Stimulated activated CD4-positive, alpha-beta T cell treated with anti-CD3 and anti-CD28 coated beads, Interleukin-15, amount 100 ng/mL, for 48 hours (primary cell): ENCODE measurements at places on chromosomes 3 and 15.

DNA sequence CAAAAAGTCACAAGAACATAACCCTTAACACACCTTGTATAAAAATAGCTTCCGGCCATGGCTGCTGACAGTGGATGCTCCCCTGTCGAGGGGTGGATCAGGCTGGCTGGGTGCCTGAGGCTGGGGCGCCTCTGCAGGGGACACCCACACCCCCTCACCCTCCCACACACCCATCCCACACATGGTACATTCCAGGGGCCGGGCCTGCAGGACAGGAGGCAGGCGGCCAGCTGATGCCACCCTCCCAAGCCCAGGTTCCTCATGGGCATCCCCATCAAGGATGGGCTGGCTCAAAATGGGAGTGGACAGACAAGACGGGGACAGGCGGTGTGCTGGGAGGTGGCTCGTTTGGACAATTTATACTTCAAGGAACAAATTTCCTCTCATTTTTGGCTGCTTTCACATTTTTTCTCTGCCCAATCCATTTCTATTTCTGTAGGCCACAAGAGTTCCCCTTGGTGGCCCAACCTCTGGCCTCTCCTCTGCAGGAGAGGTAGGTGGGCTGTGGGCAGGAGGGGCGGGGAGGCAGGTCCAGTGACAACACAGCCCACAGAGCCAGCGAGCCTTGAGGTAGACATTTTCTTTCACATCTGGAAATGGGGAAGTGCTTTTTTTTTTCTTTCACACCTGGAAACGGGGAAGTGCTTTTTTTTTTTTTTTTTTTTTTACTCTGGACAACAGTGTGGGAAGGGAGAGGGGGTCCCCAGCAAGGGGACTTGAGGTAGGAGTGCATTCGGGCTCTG, 23.3 kb downstream of the RNU5B-1 start:
- no peak for DNase-seq

- DNase-seq: no peak
These were observed 10.9 kb upstream of the FOXB1 start for GRCh38 chr15:59993041-59993750.

DNA sequence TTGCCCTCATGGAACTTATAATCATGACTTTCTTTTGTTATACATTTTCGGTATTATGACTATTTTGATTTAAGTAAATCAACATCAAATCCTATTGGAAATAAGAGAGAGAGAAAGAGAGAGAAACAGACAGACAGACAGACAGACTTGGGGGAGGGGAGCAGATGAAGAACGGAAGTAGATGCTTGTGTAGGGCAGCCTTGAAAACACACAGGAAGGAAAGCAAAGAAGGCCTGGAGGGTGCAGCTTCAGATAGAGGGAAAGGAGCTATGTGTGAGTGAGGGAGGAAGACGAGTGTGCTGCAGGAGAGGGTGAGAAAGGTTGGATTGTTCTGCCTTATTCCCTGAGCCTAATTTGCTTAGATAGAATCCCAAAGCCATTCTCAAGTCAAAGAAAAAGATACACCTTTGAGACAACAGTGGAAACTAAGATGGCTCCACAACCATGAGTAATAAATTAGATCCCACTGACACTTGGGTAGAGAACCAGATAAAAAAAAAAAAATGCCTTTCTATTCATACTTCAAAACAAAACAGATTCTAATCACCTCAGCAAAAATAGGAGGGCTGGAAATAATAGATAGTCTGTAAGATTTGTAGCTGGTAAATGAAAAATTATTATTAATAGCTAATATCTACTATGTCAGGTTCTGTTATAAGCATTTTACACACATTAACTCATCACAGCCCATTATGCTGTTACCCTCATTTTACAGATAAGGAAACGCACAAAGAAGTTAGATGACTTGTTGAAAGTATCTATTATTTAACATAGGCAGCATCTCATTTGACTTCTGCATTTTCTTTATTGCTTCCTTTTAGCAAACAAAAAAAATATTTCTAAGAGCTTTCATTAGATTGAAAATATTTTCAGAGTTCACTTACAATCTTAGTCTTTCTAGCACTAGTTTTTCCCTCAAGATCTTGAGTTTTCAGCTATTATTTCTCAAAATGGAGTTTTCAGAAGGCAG, 214.1 kb downstream of the TNIK start:
- DNase-seq: no peak

DNA sequence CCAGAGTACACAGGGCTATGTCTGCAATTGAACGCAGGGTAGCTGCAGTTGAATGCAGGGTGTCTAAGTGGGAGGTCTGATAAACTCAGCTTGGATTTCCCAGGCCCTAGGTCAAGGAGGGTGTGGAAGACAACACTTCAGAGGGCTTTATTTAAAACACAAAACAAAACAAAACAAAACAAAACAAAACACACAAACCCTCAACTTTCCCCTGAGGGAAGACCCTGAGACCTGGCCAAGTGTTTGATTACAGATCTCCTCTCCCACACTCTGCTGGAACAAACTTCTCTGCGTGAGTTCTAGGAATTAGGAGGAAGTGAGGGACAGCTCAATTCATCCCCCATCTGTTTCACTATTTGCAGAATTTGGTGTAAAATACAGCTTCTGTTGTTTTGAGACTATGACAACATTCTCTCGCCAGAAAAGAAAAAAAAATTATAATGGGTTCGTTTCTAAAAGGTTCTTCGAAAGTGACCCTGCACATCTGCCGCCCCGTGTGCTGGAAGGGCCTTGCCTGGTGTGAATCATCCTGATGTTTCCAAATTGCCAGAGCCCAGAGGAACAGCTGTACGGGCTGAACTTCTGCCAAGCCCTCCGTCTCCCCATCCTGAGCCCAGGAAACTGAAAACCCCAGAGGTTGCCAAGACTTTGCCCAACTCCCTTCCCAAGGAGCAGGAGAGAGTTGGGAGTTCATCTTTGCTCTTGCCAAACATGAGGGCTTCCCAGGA, 73.3 kb upstream of the RAD18 start:
- DNase-seq: no peak

DNA sequence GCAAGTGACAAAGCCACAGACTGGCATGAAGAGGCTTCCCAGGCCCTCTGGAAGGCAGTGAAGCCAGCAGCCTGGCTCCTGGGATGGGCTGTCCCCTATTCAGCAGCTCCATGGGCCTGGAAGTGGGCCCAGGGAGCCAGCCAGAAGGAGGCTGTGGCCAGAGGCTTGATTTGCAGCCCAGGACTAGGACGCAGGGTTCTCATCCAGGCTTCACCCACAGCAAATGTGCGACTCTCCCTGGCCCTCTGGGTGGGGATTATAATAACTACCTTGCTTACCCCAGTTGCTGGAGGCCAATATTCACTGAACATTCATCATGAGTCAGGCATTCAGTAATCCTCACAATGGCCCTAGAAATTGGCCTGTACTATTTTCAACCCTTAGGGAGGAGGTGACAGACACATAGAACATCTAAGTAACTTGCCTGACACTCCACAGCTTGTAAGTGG, 24.6 kb upstream of the SRP14 start:
- DNase-seq: no peak
